ENCODE measurements at places on chromosomes 7 and 10.
A peak's percentile ranks its signal among the peaks of the same experiment; 100 is the strongest.

GRCh38 chr7:2595258-2595860, 36.4 kb upstream of the TTYH3 start:
- no peak for DNase-seq

DNA sequence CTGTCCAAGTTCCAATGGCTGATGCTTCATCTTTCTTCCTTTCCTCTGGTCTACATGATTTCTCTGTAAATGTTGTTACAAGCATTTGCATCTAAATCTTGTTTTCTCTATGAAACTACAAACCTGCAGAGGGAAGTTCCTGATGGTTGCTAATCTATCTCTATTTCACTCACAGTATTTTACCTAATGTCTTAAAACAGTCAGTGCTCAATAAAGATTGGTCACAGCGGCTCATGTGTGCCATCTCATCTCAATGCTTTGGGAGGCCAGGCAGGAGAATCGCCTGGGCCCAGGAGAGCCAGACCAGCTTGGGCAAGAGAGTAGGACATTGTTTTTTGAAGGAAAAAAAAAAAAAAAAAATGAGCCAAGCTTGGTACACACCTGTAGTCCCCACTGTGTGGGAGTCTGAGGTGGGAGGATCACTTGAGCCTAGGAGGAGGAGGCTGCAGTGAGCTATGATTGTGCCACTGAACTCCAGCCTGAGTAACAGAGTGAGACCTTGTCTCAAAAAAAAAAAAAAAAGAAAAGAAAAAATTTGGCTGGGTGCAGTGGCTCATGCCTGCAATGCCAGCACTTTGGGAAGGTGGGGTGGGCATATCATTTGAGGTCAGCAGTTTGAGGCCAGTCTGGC, 71.3 kb upstream of the ARMC3 start:
- DNase-seq = no peak

DNA sequence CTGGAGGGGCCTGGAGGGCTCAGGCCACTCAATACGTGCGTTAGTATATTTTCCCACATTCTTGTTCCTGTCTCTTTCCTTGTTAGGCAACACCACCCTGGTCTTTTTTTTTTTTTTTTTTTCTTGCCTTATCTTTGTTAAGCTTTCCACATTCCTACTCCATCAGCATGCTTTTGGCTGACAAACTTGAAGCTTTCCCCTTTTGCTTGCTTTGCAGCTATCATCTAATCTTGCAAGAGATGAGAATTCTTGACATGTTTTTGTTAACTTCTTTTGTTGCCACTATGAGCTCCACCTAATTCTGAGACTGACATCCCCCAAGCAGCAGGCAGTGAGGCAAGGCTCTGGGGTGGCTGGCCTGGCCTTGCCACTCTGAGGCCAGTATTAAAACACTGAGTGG, 52.5 kb upstream of the NRP1 start:
- DNase-seq = no peak

DNA sequence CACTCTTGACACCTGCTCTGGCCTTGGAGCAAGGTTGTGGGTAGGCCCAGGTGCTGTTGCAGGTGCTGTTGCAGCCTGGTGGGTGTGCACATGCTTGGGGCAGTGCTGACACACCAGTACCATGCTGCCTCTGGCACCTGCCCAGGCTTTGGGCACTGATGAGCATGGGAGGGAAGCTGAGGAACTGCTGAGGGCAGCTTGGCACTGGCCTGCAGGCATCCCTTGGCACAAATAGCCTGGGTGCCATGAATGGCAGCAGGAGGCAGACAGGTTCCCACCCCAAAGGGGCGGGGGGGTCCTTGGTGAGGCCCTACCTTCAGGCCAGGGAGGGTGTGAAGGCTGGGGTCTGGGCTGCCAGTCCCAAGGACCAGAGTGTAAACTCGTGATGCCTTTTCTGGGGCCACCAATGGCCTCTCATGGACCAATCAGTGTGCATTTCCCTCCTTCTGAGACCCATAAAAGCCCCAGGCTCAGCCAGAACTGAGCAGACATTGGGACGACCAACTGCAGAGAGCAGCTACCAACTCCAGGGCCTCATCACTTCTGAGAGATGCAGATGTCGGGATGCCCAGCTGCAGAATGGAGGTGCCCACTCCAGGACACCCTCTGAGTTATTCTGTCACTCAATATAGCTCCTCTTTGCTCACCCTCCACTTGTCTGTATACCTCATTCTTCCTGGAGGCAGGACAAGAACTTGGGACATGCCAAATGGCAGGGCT, 547.4 kb downstream of the ZWINT start:
- no peak for DNase-seq

DNA sequence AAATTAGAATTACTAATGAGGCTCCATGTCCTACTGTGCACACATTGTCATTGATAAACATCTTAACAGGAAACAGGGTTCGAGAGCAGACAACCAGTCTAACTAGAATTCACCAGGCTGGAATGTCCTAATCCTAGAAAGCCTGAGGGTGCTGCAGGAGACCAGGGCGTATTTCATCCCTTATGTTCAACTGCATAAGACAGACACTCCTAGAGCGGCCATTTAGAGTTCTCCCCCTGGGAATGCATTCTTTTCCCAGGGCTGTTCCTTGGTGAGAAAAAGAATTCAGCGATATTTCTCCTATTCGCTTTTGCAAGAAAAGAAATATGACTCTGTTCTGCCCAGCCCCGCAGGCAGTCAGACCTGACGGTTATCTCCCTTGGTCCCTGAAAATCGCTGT, 486.0 kb downstream of the REEP3 start:
- no peak for DNase-seq

DNA sequence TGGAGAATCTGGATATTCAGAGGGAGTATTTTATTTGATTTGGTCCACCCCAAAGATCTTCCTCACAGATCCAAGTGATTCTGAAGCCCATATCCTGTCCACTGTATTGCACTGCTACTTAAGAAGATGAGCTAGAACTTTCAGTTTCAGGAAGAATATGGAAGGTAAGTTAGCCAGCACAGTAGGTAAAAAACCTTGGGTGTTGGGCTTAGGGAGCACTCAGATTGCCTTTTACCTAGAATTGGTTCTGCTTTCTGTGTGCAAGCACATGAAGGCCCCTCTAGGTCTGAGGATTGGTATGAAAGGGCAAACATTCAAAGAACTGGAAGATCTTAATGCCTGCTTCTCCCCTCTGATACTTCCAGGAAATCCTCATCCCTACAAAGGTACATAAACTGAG, 146.7 kb upstream of the COL1A2 start:
- DNase-seq = no peak

DNA sequence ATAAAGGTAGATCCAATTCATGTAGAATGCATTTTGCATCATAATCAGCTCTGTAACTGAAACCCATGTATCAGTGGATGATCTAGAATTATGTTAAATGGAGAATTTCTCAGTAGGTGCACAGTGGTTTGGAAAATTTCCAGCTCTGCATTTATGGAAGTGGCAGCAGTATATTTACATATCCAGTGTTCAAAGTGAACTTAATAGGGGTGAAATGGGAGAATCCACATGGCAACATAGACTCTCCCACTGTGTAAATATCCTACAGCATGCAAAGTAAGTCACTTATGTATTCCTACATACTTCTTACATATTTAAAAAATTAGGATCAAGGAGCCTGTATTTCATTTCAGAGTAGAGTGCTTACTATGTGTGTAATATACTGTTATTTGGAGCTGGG, 35.3 kb downstream of the CDC14C start:
- DNase-seq = no peak

GRCh38 chr7:7125963-7126362, 56.4 kb upstream of the C1GALT1 start:
- DNase-seq = no peak

- no peak for DNase-seq
Observed at GRCh38 chr7:27154901-27155815, 1.3 kb downstream of the HOXA7 start.

DNA sequence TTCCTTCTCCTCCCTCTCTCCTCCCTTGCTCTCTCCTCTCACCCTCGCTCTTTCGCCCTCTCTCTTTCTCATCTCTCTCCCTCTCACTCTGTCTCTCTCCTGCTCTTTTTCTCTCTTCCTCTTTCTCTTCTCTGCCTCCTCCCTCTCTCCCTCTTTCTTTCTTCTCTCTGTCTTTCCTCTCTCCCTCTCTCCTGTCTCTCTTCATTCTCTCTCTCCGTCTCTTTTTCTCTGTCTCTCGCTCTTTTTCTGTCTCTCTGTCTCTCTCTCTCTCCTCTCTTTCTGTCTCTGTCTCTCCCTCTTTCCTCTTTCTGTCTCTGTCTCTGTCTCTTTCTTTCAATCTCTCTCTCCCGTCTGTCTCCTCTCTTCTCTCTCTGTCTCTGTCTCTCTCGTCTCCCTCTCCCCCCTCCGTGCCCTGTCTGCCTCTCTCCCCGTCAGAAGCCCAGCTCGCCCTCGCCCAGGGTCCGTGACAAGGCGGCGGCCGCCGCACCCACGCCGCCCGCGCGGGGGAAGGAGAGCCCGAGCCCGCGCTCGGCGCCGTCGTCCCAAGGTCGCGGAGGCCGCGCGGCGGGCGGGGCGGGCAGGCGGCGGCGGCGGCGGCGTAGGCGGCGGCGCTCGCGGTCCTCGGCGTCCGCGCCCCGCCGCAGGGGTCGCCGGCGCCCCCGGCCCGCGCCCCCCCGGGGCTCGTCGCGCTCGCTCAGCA, 21.3 kb upstream of the HSPB1 start:
- no peak for DNase-seq

DNA sequence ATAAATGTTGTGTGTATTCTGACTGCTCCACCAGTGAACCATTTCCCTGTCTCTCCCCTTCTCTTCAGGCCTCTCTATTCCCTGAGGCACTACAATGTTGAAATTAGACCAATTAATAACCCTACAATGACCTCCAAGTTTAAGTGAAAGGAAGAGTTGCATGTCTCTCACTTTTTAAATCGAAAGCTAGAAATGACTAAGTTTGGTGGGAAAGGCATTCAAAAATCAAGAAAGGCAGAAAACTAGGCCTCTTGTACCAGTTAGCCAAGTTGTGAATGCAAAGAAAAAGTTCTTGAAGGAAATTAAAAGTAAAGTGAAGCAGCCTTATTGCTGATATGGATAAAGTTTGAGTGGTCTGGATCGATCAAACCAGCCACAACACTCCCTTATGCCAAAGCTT, 198.3 kb upstream of the YAE1 start:
- DNase-seq = no peak

- no peak for DNase-seq
Observed at GRCh38 chr7:43443381-43443780, 139.5 kb upstream of the STK17A start.

DNA sequence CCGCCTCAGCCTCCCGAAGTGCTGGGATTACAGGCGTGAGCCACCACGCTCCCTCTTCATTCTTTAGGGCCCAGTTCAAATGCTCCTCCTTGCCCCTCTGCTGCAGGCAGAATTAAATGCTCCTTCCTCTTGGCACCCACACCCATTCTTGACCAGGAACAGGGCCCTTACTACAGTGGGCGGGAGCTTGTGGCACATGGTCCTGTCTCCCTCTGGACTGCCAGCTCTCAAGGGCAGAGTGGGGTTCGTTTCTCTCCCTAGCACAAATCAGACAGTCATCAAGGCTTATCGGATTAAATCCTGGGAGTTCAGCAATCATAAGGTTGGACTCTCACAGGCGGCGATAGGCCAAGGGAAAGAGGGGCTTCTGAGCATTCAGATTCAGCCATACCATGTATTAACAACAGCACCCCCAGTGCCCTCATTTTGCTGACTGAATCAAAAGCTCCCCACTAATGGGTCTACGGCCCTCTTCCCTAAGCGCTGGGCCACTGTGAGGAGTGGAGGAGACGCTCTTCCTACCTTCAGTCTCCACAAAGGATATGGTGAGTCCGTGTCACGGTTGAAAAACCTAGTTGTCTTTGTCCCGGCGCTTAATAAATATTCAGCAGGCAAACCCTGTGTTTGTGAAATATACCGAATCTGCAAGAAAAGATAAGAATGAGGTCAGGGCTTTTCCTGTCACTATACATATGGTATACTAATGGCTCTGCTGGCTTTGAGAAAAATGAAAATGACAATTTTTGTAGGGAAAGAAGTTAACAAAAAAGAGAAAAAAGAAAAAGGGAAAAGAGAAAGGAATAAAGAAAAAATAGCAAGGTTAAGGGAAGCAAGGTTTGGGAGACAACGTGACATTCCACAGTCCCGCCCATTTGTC, 107.4 kb downstream of the CLEC2L start:
- DNase-seq = no peak

DNA sequence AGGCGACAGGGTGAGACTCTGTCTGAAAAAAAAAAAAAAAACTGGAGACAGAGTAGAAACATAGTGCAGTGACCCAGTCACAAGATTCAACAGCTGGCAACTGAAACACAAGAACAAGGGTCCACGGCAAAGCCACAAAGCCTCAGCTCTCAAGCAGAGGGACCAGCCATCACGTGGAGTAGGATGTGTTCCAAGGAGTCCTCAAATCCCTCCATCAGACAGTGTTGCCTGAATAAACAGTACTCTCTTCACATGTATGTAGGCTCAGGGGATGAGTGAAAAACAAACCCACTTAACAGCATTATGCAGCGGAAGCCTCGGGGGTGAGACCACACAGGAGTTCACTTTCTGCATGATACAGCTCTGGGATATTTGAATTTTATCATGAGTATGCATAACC, 62.0 kb downstream of the SLIT1 start:
- DNase-seq = no peak

- no peak for DNase-seq
Observed at GRCh38 chr10:14163377-14164086, 167.2 kb downstream of the FRMD4A start.

GRCh38 chr7:28180364-28181147, at the start of gene JAZF1:
TSS of gene JAZF1 (minus strand) at chr7:28180795.
- peak; percentile 66 for DNase-seq

GRCh38 chr7:92446869-92447344, 375 bp upstream of the GATAD1 start:
- DNase-seq = no peak

GRCh38 chr10:91127341-91128082, 93.0 kb upstream of the PCGF5 start:
- no peak for DNase-seq

- DNase-seq = no peak
Observed at GRCh38 chr7:125573126-125573525, 643.5 kb upstream of the POT1 start.

DNA sequence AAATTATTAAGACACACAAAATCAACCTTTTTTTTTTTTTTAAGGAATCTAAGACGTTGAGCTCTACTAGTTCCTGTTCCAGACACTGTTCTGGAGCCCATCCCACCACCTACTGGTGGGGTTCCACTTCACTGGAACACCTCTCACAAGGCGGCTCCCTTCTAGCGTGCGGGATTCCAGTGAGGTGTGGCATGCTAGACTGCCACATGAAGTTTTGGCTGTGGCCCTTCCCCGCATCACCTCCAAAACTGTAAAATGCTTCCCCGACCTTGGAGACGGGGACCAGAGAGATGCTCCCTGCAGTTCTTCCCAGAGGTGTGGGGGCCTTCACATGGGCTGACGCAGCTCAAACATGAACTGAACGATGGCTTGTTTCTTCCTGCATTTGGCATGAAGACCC, 12.6 kb downstream of the FAM53B start:
- no peak for DNase-seq

Data from HEK293T (cell line).